Muscle of arm (tissue), 14 donors: ENCODE measurements at places on chromosomes 11 and 22.

- no peak for DNase-seq
Observed at GRCh38 chr11:65109231-65110198, 2.2 kb upstream of the TM7SF2 start.

- no peak for DNase-seq
Observed at GRCh38 chr22:29388759-29389090, 355 bp upstream of the AP1B1 start.

DNA sequence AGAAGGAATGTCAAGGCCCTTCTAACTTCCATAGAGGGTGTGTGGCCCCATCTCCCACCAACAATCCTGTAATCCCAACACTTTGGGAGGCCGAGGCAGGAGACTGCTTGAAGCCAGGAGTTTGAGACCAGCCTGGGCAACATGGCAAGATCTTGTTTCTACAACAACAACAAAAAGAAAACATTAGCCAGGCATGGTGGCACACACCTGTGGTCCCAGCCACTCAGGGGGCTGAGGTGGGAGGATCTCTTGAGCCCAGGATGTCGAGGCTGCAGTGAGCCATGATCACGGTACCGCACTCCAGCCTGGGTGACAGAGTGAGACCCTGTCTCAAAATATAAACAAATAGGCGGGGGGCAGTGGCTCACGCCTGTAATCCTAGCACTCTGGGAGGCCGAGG is 16.9 kb downstream of the TSPAN32 start:
- DNase-seq: no peak

DNA sequence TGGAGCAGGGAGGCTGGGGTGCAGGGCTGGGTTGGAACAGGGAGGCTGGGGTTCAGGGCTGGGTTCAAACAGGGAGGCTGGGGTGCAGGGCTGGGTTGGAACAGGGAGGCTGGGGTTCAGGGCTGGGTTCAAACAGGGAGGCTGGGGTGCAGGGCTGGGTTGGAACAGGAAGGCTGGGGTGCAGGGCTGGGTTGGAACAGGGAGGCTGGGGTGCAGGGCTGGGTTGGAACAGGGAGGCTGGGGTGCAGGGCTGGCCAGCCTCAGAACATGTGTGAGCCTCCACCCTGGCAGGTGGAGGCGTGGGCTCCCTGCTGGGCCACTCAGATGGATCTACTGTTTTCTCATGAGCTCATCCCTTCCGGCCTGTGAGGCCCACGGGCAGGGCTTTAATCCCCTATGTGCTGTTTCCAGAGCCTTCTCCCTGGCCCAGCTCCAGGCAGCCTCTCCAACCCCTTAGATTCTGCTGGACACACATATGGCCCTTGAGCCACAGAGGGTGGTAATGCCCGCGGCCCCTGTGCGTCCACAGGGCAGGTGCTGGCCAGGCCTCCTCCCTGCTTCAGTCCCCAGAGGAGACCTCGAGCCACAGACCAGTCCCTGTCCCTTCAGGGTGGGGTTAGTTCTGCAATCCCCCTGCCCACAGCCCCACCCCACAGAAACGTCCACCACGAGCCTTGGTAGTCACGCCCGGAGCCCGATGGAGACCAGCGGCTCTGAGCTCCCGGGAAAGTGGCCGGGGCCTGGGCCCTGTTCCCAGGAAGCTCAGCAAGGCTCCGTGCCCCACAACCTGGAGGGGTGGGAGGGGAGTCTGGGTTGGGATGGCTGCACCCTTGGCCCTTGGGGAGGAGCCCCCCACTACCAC is 197.9 kb downstream of the BRD1 start:
- DNase-seq: no peak

- DNase-seq: no peak
Observed at GRCh38 chr11:19844012-19844411, 131.4 kb downstream of the NAV2 start.

DNA sequence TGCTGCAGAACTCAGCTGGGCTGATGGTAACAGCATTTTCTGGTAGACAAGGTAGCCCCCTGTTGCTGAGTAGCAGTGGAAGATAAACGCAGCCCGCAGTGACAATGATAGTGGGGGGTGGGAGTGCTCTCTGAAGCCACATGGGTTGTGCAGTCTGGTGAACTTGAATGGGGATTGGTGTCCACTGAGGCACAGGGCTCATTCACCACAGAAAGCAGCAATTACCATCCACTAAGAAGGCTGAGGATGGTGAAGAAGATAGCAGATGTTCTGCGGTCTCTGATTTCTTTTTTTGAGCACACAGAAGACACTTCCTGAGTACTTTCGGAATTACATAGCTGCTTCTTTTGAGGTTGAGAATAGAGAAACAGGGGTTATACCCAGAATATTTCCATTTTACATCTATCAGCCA is 150.3 kb downstream of the LRRC4C start:
- no peak for DNase-seq

GRCh38 chr22:19138217-19139000 is 6.0 kb downstream of the ESS2 start:
- DNase-seq: no peak

DNA sequence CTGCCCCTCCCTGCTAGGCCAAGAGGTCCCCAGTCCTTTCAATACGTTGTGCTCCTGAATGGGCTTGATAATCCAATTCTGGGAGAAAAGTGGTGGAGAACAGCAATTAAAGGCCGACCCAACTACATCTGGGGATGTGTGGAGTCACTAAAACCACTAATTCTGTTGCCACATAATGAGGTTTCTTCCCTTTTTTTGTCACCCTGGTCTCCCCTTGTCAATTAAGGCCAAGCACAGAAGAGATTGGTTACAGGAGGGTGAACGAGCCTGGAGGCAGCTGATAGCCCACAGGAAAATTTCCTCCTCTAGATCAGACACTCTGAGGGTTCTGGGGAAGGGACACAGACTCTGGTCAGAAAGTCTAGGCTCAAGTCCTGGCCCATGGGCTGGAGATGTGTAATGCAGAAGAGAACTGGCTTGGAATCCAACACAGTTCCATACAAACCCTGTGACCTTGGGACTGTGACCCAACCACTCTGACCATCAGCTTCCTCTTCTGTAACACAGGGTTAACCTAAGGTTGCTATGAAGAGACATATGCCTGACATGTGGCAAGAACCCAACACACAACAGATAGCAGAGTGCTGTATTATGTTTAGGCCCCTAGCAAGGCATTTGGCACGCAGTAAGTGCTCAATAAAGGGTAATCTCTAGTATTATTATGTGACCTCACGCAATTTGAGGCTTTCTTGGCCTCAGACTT is 146.4 kb downstream of the CHST1 start:
- no peak for DNase-seq

DNA sequence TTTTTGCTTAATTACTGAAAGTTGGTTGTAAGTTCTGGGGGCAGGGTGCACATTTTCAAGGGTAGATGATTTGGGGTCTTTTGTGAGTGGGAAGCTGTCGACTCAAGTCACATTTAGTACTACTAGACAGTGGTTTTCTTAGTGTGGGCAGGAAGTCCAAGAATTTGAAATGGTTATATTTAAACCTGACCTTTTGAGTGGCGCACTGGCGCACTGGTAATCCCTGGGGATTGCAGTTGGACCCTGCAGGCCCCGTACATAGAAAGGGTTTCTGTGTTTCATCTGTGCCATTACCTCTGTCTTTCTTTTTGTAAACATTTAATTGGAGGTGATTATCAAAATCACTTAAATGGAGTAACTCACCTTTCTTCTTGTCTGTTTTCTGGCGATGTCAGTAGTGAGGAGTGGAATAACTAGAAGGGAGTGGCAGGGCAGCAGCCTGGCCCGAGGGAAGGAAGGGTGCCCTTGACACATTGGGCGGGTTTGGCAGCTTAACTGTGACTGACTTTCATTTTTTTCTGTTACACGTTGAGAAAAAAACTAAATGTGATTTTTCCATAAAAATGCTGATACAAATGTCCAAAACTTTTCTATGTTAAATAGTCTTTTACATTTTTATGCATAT is 101.8 kb upstream of the GAL start:
- no peak for DNase-seq

GRCh38 chr11:89433278-89433677 is 57.9 kb downstream of the NOX4 start:
- DNase-seq: no peak

DNA sequence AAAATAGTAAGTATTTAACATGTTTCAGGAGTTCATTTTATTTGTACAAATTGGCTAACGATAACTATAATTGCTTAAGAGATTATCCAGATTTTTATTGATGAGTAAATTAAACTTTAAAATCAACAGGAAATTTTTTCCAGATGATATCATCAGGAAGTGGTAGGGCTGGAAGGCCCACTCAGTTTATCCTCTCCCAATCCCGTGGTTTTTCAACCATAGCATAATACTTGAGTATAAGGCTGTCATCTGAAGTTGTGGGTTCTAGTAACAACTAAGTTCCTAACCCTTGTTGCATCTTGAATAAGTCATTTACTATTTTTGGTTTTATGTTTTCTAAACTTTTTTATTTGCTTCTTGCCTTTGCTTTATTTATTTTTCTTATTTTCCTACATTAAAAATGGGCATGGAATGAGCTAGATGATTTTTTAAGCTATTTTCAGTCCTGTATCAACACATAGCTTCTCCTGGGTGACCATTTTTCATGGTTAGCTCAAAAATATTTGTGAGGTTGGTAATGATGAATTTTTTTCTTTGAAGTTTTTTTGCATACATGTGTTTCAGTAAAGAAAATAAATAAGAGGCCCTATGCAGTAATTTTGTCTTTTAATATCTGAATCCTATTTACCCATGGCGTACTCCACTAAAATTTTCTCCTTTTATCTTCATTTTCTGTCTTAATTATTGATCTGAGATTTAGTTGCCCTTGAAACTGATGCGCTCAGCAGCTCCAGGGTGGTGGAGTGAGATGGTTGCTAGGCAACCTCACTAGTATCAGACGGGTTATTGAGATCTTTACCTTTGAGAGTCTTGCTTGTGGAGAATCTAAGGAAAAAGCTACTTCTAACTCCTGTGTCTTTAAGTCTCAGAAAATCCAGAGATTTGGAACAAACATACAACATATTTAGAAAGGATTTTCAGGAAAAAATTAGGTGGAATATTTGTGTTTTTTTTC is 452.0 kb upstream of the CCDC179 start:
- DNase-seq: no peak

- DNase-seq: no peak
Observed at GRCh38 chr11:64009710-64010109, 23.5 kb downstream of the OTUB1 start.

DNA sequence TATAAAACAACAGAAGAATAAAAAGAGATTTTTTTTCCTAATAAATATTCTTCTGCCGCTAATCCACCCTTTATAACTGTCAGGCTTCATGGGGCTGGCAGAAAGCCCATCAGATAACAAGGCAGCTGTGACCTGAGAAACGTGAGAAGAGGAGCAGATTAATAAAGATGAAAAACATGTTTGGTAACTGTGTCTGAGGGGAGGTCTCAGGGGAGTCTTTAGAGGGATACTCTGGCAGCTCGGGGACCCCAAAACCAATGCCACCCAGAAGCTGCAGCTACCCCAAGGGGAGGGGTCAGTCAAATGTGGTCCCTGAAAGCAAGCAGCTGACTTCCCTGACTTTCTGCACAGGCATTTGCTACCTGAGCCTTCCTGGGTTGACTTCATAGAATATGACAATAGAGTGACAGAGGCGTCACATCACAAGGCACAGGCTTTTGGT is 48.4 kb upstream of the POU2AF1 start:
- no peak for DNase-seq

DNA sequence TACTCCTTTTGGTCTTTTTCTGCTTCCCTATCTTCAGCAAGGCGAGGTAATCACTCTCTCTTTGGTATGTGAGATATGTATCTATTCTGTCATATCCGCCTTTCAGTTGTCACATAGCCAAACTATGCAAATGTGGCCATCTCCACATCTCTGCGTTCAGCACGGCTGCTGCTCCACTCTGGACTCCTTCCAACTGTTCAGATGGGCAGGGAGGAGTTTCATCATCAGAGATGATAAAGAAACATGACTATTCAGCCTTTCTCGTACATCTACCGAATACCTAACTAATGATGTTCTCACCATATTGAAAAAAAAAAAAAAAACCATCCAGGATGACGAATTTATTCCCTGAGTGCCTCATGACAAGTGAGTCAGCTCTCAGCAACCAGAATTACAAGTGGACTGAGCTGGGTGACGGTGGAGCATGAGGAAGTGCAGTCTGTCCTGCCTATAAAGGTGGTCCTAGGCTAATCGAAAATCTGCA is 899.6 kb downstream of the OPCML start:
- DNase-seq: peak; percentile 5

GRCh38 chr22:48602805-48603518 is 1224.7 kb downstream of the BRD1 start:
- no peak for DNase-seq

DNA sequence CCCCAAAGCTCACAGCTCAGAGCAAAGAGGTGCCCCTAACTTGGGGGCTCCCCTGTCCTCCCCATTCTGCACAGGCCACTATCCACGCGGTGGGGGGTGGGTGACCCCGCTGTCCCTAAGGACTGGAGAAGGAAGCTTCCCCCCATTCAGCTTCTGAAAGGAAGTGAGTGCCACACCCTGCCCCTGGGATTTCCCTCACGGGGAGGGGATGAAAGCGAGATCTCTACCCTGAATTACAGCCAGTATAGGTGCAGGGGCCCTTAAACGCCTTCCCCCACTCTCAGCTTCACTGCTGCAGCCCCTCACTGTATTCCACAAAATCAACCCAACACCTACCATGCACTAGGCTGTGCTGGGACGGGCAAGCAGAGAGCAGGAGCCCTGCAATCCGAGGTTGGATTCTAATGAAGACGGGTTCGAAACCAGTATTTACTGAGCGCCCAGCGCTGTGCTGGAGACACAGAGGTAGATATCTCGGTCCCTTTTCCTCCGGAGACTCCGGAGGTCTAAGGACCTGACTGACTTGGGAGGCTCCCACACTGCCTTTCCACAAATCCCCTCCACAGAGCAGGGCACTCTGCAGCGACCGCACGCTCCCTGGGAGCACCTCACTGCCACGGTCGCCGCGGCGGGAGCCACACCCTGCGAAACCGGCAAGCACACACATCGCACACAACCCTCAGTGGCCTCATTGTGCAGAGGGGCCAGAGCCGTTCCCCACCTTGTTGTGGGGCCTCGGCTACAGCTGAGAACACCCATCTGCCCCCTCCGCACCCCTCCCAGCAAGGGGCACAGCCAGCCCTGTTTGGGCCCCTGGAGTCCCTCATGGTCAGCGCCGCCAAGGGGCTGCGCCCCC is 1.8 kb downstream of the AHNAK start:
- DNase-seq: peak; percentile 39

GRCh38 chr11:31060880-31061279 is 308.7 kb downstream of the DCDC1 start:
- DNase-seq: no peak

GRCh38 chr11:117095284-117096161 is 2.7 kb downstream of the SIK3 start:
- DNase-seq: peak; percentile 22

GRCh38 chr11:3037040-3037944 is 19.9 kb downstream of the CARS1 start:
- peak; percentile 80 for DNase-seq
